ENCODE measurements at places on chromosomes 7 and 10. TPM values are rescaled to one million over a fixed set of nuclear protein-coding genes. Genes with fewer than 3 reads are reported as not detected.

The ELFN1 gene
- 1.7 TPM for total RNA-seq

The LIPK gene
- not detected for total RNA-seq

The GIMAP4 gene
- 33.0 TPM for total RNA-seq

The SFXN3 gene
- 78.4 TPM for total RNA-seq

The HOXA3 gene
- total RNA-seq, result 11.4 TPM

The GFRA1 gene
- 73.0 TPM for total RNA-seq

The VGF gene
- not detected for total RNA-seq

The LIPF gene
- total RNA-seq, result not detected

The NPFFR1 gene
- not detected for total RNA-seq

The STEAP4 gene
- 72.4 TPM for total RNA-seq

The GBX1 gene
- not detected for total RNA-seq

The OLAH gene
- 3.1 TPM for total RNA-seq

The EPDR1 gene
- total RNA-seq, result 26.2 TPM

The SLC16A9 gene
- not detected for total RNA-seq

The NOS3 gene
- 20.2 TPM for total RNA-seq

The FANK1 gene
- total RNA-seq, result 2.6 TPM

- DNase-seq, result no peak
Measured at GRCh38 chr10:127548022-127548421, 1.1 kb upstream of the NPS start.

- no peak for DNase-seq
Measured at GRCh38 chr7:158362912-158363905, 224.4 kb downstream of the PTPRN2 start.

- DNase-seq, result no peak
Measured at GRCh38 chr10:88982366-88982765, 8.2 kb upstream of the FAS start.

DNA sequence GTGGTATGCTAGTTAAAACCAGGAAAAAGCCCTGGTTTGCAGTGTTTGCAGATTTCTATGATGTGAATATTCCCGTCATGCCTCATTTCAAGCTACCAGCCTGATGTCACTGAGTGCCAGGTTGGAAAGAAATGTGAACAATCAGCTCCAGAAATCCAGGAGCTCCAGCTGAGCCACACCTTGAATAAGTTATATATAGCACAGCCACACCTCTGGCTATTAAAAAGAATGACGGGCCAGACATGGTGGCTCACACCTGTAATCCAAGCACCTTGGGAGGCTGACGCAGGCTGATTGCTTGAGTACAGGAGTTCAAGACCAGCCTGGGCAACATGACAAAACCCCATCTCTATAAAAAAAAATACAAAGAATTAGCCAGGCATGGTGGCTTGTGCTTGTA lies 18.7 kb upstream of the SLF2 start:
- DNase-seq, result peak; percentile 53

- no peak for DNase-seq
Measured at GRCh38 chr7:55641811-55642210, 69.5 kb upstream of the VOPP1 start.

DNA sequence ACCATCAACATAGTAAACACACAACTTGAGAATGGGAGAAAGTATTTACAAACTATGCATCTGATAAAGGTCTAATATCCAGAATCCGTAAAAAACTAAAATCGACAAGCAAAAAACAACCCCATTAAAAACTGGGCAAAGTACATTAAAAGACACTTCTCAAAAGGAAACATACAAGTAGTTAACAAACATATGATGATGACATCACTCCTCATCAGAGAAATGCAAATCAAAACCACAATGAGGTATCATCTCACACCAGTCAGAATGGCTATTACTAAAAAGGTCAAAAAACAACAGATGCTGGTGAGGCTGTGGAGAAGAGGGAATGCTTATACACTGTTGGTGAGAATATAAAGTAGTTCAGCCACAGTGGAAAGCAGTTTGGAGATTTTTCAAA lies 125.1 kb downstream of the TFPI2 start:
- no peak for DNase-seq

DNA sequence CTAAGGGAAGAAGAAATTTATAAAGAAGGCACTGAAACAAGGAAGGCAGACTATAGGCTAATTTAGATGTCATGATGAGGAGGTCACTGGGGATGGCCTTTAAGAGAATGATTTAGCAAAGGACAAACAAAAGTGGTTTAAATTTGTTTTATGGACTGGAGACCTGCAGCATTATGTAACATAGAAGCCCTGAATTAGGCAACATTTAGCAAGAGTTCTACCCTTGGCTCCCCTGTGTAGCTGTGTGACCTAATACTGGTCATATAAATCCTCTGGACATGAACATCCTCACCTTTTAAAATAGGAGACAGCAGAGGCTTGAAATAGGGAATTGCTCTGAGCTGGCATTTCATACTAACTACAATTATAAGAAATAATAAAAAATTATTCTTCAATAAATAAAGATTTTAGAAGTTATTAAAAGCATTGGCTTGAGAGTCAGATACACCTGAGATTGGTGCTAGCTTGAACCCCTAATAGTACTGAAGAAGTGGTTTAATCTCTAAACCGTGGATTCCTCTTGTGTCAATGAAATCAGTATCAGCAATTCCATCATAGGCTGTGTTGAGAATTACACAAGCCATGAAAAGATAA lies 48.9 kb downstream of the RNLS start:
- no peak for DNase-seq

GRCh38 chr10:75936841-75937240 lies 505.4 kb downstream of the LRMDA start:
- no peak for DNase-seq

GRCh38 chr7:91632234-91632940 lies 248.1 kb downstream of the MTERF1 start:
- no peak for DNase-seq

DNA sequence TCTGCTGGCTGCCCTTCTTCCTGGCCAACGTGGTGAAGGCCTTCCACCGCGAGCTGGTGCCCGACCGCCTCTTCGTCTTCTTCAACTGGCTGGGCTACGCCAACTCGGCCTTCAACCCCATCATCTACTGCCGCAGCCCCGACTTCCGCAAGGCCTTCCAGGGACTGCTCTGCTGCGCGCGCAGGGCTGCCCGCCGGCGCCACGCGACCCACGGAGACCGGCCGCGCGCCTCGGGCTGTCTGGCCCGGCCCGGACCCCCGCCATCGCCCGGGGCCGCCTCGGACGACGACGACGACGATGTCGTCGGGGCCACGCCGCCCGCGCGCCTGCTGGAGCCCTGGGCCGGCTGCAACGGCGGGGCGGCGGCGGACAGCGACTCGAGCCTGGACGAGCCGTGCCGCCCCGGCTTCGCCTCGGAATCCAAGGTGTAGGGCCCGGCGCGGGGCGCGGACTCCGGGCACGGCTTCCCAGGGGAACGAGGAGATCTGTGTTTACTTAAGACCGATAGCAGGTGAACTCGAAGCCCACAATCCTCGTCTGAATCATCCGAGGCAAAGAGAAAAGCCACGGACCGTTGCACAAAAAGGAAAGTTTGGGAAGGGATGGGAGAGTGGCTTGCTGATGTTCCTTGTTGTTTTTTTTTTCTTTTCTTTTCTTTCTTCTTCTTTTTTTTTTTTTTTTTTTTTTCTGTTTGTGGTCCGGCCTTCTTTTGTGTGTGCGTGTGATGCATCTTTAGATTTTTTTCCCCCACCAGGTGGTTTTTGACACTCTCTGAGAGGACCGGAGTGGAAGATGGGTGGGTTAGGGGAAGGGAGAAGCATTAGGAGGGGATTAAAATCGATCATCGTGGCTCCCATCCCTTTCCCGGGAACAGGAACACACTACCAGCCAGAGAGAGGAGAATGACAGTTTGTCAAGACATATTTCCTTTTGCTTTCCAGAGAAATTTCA lies 1.7 kb downstream of the ADRB1 start:
- no peak for DNase-seq

DNA sequence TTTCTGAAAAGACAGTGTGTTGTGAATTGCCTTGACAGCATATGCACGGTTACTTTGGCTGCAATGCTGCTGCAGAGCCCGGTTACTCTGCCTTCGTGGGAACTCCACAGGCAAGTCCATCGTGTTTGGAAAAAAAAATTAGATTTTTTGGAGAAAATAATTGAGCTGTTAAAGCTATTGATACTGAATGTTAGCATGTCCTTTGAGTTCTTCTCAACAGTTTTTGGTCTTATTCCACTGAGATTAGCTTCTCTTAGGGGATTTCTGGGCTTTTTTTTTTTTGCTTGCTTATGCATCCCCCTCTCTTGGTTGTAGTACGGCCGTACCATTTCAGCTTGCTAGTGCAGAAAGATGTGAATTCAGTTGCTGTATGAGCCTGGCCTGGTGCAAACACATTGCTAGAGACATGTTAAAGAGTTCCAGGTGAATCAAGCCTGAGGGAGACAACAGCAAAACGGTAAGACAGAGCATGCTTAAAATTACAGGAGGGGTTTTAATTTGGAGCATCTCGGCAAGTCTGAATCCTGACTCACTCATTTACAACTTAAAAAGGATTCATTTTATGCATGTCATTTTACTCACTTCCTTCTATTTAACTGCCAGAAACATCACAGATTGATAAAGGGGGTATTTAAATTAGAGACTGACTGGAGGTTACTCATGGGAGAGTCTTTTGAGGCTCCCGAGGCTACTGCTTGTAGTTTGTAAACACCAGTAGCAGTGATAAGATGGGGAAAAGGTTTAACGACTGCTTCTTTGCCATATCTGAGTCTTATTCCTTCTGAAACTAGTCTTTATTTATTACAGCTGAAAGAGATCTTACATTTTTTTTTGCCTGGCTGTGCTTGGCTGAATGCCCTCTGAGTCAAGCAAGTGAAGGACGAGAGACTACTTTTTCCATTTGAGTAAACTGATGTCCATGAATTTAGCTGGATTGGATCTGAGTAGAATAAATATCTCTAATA lies 113.7 kb downstream of the CDK14 start:
- no peak for DNase-seq

GRCh38 chr7:71539615-71540014 lies 407.7 kb downstream of the GALNT17 start:
- no peak for DNase-seq

- DNase-seq, result no peak
Measured at GRCh38 chr10:97861924-97862323, 12.3 kb downstream of the GOLGA7B start.

GRCh38 chr7:82615527-82615926 lies 171.9 kb upstream of the CACNA2D1 start:
- no peak for DNase-seq

GRCh38 chr7:7114575-7115291 lies 67.6 kb upstream of the C1GALT1 start:
- DNase-seq, result no peak

DNA sequence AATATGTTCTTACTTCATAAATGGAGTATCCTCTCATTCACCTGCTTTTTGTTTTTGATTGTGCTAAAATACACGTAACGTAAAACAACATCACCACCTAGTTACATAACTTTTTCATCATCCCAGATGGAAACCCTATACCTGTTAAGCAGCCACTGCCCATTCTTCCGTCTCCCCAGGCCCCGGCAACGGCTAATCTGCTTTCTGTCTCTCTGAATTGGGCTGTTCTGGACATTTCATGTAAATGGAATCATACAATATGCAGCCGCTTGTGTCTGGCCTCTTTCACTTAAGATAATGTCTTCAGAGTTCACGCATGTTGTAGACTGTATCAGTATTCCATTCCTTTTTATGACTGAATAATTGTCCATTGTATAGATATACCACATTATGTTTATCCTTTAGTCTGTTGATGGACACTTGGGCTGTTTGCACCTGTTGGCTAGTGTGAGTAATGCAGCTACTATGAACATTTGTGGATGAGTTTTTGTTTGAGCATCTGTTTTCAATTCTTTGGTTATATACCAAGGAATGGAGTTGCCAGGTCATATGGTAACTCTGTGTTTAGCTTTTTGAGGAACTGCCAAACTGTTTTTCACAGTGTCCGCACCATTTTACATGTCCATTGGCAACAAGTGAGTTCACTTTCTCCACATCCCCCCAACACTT lies 14.1 kb upstream of the SUN1 start:
- no peak for DNase-seq

DNA sequence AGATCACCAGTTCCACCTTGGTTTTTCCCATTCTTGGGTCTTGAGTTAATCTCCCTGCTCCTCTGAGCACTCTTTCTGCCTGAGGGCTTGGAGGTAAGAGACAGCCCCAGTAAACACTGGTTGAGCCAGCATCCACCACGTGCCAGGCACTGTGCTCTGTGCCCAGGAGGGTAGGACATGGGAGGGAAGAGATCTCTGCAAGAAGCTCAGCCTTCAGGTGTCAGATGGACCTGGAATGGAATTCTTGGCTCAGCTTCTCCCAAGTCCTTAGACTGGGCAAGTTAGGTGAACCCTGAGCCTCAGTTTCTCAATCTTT lies 2.5 kb downstream of the ZYX start:
- DNase-seq, result no peak

DNA sequence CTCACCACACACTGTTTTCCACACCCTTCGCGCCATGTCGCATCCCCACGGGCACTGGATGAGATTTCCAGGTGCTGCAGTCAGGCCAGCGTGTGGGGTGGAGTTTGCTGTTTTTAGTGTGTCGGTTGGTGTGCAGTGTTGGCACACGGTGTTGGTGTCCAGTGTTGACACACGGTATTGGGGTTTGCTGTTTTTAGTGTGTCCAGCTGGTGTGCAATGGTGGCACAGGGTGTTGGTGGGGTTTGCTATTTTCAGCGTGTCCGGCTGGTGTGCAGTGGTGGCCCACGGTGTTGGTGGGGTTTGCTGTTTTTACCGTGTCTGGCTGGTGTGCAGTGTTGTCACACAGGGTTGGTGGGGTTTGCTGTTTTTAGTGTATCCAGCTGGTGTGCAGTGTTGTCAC lies 20.1 kb upstream of the PRKAR1B start:
- DNase-seq, result no peak

DNA sequence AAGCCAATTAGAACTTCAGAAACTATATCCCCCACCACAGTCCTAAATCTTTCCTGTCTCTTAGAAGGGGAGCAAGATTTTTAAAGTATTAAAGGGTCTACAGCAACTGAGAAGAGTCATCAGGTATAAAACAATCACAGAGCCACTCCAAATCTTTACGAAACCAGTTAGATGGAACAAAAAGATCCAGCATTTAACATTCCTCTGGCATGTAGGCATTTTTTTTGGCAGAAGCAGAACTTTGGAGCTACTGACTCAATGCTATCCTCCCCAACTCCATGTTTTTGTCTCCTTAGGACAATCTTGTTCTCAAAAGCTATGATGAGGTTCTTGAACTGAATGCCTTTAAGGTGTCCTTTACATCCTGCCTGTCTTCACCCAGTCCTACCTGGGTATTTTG lies 333.3 kb downstream of the PRPF18 start:
- DNase-seq, result no peak

- DNase-seq, result no peak
Measured at GRCh38 chr10:27225642-27226257, 14.8 kb downstream of the ACBD5 start.

DNA sequence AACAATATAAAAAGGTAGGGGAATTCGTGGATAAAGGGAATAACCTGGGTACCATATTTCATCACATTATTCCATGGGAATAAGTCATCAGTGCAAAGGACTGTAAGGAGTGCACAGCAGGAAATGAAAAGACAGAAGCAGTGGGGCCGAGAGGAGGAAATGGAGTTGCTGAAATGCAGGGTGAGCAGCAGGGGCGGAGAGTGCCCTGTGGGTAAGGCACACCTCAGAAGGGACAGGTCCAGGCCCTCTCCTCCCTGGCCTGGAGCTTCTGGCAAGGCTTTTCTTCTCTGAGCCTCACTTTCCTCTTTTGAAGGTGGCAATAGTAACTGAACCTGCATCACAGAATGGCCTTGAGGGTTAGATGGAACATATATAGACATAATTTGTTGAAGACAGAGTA lies 26.2 kb downstream of the IKZF1 start:
- no peak for DNase-seq

Data from esophagus muscularis mucosa (tissue), 4 donors.